ENCODE measurements at places on chromosomes 12 and 14.

GRCh38 chr12:41604830-41605229 is 416.7 kb downstream of the PDZRN4 start:
- no peak for DNase-seq

GRCh38 chr14:75561013-75561432 is 17.4 kb upstream of the FLVCR2 start:
- no peak for DNase-seq

DNA sequence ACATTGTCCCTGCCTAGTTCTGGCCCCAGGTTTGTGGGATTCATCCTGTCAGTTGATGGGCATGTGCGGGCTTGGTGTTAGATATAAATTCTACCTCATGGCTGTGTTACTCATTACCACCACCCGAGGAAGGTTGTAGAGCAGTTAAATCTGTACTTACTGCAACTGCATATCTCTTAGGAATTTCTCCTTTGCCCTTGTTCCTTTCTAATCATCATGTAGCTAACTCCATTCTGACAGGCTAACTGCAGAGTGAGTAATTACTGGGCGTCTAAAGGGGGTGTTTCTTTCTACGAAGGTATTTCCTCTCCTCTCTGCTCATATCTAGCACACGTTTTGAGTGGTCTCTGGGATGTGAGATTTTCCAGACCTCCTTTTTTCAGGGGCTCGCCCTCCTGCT is 1076.7 kb downstream of the TMTC2 start:
- DNase-seq = no peak

GRCh38 chr12:64404470-64405256 is 471 bp downstream of the XPOT start:
- peak; percentile 74 for DNase-seq

DNA sequence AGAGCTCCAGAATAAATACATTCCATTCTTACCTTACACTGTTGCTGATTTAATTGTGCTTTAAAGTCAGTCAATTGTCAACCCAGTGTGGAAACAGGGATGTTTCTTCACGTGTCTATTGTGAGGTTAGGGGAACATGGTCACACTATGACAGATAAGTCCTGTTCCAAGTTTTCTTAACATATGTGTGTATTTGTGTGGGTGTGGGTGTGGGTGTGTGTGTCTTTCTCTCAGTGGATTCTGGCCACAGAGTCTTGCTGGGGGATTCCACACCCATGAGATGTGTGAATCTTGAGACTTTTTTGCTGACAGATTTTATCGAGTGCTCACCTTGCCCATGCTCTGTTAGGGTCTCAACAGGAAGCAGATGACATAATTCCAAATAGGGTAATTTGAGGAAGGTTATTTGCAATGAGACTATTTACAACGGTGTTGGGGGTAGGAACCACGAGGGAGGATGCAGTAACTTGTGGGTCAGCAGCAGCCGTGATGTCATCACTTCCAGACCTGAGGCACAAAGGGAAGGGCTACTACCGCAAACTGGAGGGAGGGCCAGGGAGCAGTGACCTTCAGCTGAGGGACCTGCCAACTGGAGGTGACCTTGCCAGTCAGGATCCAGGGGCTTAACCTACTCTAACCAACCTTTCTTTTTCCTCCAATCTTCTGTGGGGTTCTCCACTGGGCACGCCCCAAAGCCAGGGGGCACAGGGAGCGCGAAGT is 1.9 kb upstream of the VRK1 start:
- DNase-seq = no peak

Measured in natural killer cell treated with Interleukin-12 subunit alpha and Interleukin-12 subunit beta and Interleukin-15 and Interleukin-18, amount 100 ng/mL, for 72 hours (primary cell).